Melanocyte of skin (primary cell): ENCODE measurements at places on chromosomes 3 and 15. TPM values are rescaled to one million over a fixed set of nuclear protein-coding genes. Genes with fewer than 3 reads are reported as not detected.

MNS1 gene
- total RNA-seq = 2.2 and 2.7 TPM in 2 replicates

RASGRF1 gene
- total RNA-seq = 0.34 and 3.3 TPM in 2 replicates

GLDN gene
- total RNA-seq = not detected in 2 replicates

GHSR gene
- total RNA-seq = not detected in 2 replicates

CD276 gene
- 148 and 166 TPM in 2 replicates for total RNA-seq

LRRFIP2 gene
- total RNA-seq = 37.2 and 66.9 TPM in 2 replicates

FAH gene
- total RNA-seq = 63.3 and 71.3 TPM in 2 replicates

EEFSEC gene
- total RNA-seq = 7.0 and 7.1 TPM in 2 replicates
